ENCODE measurements at places on chromosomes 13 and 19.

- peak; percentile 43 for DNase-seq
Measured at GRCh38 chr19:44644402-44645016, 799 bp downstream of the PVR start.

DNA sequence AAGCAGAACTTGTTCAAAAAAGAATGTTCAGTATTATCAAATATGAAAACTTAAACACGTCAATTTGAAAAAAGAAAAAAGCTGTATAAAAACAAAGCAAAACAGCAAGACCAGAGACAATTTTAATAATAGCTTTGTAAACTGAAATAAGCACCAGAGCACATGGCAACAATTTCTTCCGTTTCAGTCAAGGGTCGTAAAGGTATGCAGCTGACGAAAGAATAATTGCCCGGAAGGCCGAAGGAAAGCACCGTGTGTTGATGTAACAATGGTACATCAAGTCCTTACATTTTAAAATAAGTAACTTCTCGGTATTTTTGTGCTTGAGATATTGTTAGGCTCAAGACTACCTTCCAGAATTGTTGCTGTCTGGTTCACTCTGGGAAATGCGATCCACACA, 1.7 kb downstream of the PROSER1 start:
- no peak for DNase-seq

- DNase-seq = no peak
Measured at GRCh38 chr13:79011179-79011578, 352.2 kb upstream of the OBI1 start.

DNA sequence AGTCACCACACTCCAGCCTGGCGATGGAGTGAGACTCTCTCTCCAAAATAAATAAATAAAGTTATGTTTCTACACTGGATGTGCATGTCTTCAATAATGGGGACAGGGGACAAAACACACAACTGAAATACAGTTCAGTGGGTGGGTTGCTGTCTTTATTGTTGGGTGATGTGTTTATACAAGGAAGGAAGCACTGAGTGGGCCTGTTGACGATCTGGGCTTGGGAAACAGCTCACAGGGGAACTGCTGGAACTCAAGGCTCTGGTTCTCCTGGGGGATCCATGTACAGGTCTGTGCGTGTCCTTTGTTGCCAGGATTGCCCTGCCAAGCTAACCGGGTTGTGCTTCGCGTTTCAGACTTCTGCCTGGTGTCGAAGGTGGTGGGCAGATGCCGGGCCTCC, 18.9 kb downstream of the SPINT2 start:
- DNase-seq = no peak

GRCh38 chr13:65964672-65965071, 1265.5 kb downstream of the PCDH9 start:
- no peak for DNase-seq

DNA sequence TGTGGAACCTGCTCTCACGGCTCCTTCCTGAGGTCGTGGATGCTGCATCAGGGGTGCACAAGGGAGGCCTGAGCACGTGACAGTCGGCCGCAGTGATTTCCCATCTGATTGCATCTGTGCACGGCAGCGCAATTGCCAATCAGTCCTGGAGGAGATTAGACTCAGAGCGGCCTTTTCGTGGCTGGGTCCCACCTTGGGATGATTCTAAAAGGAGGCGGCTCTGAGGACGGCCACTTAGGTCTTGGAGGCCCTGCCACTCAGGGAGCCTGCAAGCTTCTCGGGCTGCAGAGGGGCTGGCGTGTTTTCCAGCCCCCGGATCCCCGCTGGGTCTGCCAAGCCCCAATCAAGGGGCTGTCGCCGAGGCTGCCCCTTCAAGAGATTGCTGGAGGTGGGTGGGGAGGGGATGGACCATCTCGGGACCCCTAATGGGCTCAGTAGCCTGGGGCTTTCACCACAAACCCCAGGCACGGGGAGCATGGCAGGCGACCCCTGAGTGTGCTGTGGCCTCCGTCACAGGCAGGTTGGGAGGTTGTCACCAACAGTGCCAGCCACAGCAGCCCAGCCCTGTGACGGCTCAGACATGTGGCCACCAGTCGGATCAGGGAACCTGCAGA, 51.6 kb downstream of the SOX1 start:
- DNase-seq = no peak

DNA sequence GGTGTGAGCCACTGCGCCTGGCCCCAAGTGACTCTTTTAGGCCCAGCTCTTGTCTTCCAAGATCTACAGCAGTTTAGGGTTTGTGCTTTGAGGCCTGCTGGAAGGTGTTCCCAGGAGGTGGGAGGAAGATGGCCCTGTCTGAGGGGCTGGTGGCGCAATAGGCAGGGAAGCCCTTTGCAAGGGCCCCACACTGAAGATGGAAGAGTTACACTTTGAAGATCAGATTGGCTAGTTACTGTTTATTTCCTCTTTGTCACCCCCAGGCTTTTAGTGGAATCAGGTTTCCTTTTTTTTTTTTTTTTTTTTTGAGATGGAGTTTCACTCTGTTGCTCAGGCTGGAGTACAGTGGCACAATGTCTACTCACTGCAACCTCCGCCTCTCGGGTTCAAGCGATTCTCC, 1.9 kb upstream of the RABAC1 start:
- DNase-seq = no peak

GRCh38 chr13:98310485-98311199, 133.6 kb upstream of the RNF113B start:
- no peak for DNase-seq

GRCh38 chr13:65551208-65551607, 1678.9 kb downstream of the PCDH9 start:
- DNase-seq = no peak

DNA sequence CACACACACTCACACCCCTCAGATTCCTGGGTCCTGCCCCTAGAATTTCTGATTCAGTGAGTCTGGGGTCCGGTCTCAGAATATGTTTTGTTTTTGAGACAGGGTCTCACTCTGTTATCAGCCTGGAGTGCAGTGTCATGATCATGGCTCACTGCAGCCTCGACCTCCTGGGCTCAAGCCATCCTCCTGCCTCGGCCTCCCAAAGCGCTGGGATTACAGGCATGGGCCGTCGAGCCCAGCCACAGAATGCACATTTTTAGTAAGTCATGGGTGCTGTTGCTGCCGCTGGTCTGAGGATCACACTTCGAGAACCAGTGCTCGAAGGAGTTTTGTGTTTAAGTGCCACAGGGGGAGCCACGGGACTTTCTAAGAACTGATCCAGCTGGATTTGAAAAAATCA, 22.1 kb upstream of the TNFSF14 start:
- no peak for DNase-seq

GRCh38 chr19:50500753-50501151, 10.2 kb downstream of the JOSD2 start:
- DNase-seq = no peak

DNA sequence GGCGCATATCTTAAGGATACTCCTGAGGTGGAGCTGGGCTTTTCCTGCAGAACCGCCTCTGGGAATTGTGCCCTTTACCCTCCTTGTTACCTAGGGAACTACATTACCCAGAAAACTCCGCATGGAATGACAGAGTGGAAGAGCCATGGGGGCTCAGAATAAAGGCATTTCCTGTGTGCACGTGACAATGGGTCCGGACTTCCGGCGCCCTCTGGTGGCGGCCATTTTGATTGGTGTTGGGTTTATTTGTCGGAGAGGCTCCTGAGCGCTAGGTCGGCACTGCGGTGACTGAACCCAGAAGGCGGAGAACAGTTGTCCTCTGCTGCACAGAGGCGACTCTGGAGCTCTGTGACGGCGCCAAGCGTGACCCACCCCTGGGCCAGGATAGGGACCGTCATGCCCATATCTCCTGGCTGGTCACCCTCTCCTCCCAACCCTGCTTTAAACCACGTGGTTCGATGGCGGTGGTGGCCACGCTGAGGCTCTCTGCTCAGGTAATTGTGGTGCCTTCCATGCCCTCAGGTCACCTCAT, at the start of gene ZNF587B:
Gene ZNF587B, plus strand, starts transcription at position 229 of the 532 bp plus-strand sequence. Its CDS starts 230 bp downstream, at position 459.
- DNase-seq = peak; percentile 85

DNA sequence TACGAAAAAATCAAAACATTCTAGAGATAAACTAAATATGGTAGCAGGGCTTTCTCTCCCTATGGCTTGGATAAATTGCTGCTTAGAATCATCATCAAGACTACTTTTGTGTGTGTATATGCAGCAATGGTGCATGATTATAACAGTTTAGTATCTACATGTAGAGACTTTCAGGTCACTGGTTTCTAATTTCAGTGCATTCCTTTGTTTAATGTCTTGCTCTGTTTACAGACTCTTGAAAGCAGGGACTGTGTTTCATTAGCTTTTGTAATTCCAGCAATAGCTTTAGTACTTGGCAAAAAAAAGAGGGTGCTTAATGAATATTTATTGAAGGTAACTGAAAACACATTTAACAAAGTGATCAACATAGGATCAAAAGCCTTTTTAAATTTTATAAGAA, 420.7 kb downstream of the PCDH9 start:
- DNase-seq = no peak

- no peak for DNase-seq
Measured at GRCh38 chr13:31775148-31775547, 35.8 kb downstream of the RXFP2 start.

DNA sequence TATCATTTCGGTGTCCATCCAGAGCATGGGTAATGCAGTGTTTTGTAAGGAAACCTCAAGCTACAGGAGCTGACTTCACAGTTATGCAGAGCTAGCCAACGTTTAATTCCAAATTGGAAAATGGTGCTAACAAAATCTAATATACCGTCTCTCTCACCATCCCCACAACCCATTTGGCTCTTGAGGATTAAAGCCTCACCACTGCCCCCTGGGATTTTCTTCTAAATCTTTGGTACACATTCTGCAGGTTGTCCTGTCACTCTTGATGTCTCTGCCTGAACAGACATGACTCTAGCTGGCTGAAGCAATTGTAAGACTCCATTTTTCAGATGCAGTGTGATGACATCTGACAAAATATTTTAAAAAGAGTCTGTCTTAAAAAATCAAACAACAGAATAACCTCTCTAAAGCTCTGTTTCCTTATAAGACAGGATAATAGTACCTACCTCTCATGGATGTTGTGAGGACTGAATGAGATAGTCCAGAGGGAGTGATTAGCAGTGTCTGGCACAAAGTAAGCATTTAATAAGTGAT, 451.8 kb downstream of the SUCLA2 start:
- DNase-seq = no peak

- DNase-seq = no peak
Measured at GRCh38 chr13:19597523-19597922, 35.9 kb upstream of the MPHOSPH8 start.

GRCh38 chr13:48184260-48184659, 48.7 kb upstream of the ITM2B start:
- no peak for DNase-seq

DNA sequence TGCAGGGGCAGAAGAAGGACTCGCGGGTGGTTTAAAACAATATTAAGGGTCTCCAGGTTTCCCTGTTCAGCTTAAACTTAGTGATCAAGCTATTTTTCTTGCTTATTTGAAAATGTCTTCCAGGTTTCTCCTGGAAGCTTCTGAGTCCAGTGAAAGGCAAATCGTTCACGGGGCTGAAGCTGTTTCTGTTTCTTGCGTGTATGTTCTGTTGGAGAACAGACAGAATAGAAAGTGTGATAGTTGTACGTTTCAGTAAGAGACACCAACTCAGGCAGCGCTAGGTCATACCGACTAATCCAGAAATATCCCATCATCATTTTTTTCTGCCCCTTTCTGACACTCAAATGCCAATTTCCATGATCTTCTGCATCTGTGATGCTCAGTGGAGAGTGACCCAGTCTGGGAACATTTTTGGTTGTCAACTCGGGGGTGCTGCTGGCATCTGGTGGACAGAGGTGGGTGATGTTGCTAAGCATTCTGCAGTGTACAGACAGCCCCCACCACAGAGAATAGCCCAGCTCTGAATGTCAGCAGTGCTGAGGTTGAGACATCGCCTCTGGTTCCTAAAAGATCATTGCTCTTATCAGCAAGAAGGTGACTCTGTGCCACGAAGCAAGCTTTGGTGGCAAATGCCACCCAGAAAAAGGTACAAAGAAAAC, 4.3 kb downstream of the KLF2 start:
- DNase-seq = no peak

GRCh38 chr19:23222998-23223652, 27.1 kb downstream of the ZNF724 start:
- no peak for DNase-seq

DNA sequence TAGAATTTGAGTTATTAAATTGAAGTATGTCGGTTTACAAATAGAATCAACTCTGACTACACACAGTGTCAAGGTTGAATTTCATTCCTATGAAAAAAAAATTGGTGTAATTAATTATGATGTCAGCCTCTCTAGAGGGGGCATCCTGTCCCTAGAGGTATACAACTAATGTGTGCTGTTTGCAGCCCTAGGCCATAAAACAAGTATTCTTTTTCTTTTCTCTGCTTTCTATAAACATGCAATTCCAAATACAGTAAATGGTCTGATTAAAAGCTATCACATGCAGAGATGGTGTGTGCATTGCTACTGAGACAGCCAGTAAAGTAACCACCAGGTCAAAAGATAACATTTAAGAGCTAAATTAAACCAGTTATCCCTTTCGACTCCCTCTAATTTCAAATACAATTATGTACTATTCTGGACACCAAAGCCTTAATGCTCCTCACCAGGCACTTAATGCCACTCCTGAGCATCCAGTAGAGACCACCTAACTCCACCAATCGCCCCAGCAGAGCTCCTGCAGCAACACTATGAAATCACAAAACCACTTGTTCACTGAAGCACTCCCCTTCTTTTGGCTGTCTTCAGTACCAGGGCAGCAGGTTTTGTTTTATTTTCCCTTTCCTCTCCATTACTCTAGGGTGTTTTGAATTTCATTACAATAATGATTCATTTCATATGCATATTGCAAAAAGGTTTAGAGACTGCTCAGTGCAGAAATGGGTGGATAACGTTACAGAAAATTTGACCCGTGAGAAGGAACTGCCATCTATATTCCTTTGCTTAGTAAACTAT, 426.9 kb downstream of the PCDH9 start:
- DNase-seq = no peak

GRCh38 chr13:43195551-43195950, 172.2 kb downstream of the DNAJC15 start:
- DNase-seq = no peak

- DNase-seq = no peak
Measured at GRCh38 chr19:8221161-8221560, 12.0 kb downstream of the CERS4 start.
